Inflammatory macrophage (primary cell): ENCODE measurements at places on chromosomes 2 and 18.

- no peak for DNase-seq
These were observed 103.8 kb downstream of the EPHA4 start for GRCh38 chr2:221468317-221468716.

DNA sequence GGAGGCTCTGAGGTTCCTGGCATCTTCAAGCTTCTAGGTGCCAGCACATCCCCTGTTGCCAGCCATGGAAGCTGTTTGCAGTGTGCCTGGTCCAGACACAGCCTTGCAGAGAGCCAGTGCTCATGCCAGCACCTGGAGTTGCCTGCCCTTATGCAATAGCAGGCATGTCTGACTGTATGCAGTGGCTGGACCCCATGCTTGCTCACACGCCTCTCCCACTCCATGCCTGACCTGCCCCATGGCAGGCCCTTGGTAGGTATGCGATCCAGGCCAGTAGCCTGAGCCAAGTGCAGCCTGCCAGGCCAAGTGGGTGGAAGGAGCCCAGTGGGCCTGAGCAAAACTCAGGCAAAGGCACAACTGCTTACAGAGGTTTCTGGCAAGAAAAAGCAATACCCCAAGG is 19.5 kb upstream of the SP140L start:
- no peak for DNase-seq

DNA sequence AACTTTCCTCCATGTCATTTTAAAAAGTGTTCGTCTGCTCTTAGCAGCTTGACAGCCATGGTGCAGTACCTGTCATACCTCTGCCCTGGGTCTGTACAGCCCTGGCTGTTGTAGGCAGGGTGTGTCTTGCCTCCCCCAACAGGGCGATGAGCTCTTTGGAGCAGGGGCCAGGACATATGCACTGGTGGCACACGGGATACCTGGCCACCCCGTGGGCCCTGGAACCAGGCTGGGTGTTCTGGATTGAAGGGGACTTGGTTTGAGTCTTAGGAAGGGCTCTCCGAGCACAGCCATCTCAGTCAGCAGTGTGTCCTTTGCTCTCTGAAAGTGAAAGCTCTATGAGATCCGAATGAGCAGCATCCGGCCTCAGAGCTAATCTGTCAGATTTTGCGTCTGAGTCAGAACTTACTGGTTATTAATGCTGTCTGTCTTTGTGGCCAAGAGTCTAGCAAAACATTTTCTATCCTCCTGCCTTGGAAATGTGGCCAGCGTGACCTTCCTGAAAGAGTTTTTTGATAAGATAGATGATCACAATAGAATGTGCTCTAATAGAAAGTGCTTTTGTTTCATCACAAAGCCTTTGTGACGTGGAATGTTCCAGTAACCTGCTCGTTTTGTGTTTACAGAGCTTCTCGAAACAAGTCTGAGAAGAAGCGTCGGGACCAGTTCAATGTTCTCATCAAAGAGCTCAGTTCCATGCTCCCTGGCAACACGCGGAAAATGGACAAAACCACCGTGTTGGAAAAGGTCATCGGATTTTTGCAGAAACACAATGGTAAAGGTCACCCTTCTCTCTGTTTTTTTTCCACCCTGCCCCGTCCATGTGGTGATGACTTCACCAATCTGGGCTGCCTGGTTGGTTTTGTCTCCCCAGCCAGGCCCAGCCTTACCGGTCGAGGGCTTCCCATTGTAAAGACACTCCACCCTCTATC is 77.3 kb upstream of the RPL31 start:
- no peak for DNase-seq

DNA sequence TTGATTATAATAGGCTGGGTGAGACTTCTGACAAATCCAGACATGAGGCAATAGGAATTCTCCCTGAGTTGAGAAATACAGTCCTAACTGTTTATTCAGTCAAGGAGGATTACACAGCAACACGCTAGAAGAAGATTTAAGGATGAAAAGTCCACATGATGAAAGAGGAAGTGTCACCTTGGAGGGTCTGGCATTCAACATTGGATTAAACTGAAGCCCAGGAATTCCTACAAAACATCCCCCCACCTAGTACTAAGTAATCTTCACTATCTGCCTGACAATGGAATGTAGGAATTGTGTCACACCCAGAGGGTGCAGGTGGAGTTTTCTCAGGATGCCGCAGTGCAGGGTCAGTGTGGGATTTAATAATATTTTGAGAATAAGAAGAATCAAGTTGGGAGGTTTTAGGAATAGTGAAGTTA is 142.4 kb downstream of the SOCS6 start:
- no peak for DNase-seq

GRCh38 chr18:12658426-12659138 is 675 bp upstream of the SPIRE1 start:
- peak; percentile 37 for DNase-seq

DNA sequence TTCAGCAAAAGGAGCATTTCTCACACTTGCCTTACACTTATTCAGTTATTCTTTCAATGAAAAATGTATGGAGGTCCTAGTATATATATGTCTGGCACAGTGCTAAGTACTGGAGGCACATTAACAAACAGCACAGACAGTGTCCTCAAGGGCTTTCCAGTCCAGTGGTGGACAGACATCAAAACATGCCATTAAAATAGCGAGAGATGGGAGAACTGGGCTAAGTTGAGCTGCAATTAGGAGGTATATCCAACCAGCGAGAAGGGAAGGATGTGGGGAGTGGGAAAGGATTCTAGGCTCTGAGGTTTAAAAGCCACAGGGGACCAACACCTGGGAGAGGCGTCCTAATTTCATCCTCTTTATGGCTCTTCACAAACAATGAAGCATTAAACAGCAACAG is 127.5 kb upstream of the TTC39C start:
- no peak for DNase-seq

DNA sequence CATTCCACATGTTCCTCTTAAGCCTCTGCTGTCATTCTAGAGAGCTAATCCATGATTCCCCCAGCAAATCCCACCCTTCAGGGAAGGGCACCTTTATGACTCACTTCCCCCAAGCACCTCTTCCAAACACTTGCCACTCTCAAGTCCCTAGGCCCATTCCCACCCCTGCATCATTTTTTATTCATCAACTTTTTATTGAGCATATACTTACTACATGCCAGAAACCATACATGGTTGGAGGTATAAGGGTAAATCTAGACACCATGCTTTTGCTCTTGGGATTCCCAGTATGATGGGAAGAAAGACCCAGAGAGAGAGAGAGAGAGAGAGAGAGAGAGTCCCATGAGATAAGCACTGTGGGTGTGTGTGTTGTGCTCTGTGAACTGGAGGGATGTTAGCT is 87.9 kb downstream of the MAPK4 start:
- no peak for DNase-seq

- peak; percentile 85 for DNase-seq
These were observed 376.4 kb downstream of the ZEB2 start for GRCh38 chr2:144143294-144144151.

- peak; percentile 64 for DNase-seq
These were observed 54.1 kb downstream of the CDC42EP3 start for GRCh38 chr2:37617119-37617892.

- no peak for DNase-seq
These were observed 93.2 kb downstream of the MC4R start for GRCh38 chr18:60279391-60279790.

- DNase-seq: no peak
These were observed 32.2 kb upstream of the RBM44 start for GRCh38 chr2:237766340-237766739.

GRCh38 chr18:59902993-59903610 is 3.3 kb downstream of the PMAIP1 start:
- no peak for DNase-seq

GRCh38 chr2:191314697-191315364 is 69.6 kb downstream of the MYO1B start:
- DNase-seq: no peak

DNA sequence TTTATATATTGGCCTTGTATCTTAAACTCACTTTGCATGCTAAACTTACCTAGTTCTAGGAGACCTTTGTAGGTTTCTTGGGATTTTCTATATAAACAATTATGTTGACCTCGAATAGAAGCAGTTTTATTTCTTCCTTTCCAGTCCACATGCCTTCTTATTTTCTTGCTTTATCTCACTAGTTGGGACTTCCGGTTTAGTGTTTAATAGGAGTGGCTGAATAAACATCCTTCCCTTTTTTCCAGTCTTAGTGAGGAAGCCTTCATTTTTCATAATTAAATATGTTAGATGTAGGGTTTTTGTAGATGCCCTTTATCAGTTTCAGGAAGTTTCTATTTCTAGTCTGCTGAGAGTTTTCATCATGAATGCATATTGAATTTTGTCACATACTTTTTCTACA is 347.3 kb upstream of the HNRNPA3 start:
- peak; percentile 28 for DNase-seq

DNA sequence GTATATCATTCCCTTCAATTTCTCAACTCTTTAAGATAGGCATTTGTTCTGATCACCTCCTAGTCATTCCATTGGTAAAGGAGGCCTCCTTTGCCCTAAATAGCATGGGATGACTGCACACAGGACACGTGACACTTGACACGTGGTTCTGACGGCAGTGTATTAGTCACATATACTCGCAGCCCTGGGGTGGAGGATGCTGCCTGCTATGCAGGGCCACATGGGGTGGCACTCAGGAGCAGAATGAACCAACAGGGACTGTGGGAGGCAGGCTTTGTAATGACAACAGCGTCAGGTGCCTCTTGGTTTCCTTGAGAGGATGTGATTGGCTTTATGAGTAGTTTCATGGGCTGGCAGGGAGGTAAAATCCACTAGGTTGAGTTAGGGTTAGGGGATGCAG is 9.3 kb upstream of the KCNS3 start:
- DNase-seq: peak; percentile 12

GRCh38 chr18:35174745-35175144 is 66.1 kb upstream of the ZNF397 start:
- no peak for DNase-seq

- peak; percentile 35 for DNase-seq
These were observed 281.9 kb upstream of the FN1 start for GRCh38 chr2:215717501-215718381.

GRCh38 chr18:8769509-8770095 is 64.2 kb downstream of the MTCL1 start:
- no peak for DNase-seq

- no peak for DNase-seq
These were observed 83.5 kb downstream of the BIN1 start for GRCh38 chr2:127023504-127023903.

GRCh38 chr2:71784734-71785511 is 331.6 kb downstream of the DYSF start:
- no peak for DNase-seq

DNA sequence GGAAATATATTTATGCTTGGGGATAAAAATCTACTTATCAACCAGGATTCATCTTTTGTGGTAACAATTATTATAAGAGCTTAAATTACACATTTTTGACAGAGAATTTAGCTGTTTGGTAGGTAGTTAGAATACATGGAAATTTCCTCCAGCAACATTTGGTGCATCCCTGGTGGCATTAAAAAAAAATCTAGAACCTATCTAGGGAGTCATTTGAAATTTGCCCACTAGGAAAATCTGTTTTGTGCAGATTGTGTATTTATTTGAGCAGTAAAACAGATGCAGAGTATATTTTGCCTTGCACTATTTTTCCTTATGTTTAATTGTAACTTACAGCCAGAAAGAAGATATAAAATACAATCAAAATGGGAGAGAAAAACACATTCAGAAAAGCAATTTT is 208.4 kb upstream of the LRP1B start:
- DNase-seq: no peak

GRCh38 chr2:105864262-105864661 is 119.5 kb downstream of the NCK2 start:
- no peak for DNase-seq
